ENCODE measurements at places on chromosomes 2 and 18. TPM values are rescaled to one million over a fixed set of nuclear protein-coding genes. Genes with fewer than 3 reads are reported as not detected.

FBLN7 gene
- total RNA-seq = 3.6 TPM

SATB2 gene
- total RNA-seq = 3.0 TPM

ASPRV1 gene
- 0.84 TPM for total RNA-seq

IL36A gene
- total RNA-seq = not detected

- peak; percentile 33 for DNase-seq
- H3K36me3 ChIP-seq = no peaks in the 10 kb centered on the region
- H3K27me3 ChIP-seq = no peaks in the 10 kb centered on the region
- no peak overlapping the region for H3K4me3 ChIP-seq
Observed at GRCh38 chr18:76558881-76559667, 64.0 kb upstream of the ZNF516 start.

DNA sequence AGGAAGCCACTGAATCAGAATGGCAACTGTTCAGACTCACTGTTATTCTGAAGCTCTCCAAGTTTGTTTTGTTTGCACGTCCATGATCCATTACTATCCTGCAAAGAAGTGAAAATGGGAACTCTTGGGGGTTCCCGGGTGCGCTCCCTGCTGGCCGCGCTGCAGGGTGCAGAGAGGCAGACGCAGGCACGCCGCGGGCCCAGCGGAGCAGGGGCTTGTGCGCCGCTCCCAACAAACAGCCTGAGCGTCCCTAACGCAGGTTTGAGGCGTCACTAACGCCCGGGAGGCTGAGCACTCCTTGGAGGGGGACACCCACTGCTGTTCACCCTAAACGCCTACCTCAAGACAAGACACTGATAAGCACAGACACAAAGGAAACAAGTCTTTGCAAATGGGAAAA, 14.3 kb upstream of the PIEZO2 start:
- H3K27ac ChIP-seq = no peak overlapping the region
- no peaks in the 10 kb centered on the region for H3K4me1 ChIP-seq
- DNase-seq = peak; percentile 79

DNA sequence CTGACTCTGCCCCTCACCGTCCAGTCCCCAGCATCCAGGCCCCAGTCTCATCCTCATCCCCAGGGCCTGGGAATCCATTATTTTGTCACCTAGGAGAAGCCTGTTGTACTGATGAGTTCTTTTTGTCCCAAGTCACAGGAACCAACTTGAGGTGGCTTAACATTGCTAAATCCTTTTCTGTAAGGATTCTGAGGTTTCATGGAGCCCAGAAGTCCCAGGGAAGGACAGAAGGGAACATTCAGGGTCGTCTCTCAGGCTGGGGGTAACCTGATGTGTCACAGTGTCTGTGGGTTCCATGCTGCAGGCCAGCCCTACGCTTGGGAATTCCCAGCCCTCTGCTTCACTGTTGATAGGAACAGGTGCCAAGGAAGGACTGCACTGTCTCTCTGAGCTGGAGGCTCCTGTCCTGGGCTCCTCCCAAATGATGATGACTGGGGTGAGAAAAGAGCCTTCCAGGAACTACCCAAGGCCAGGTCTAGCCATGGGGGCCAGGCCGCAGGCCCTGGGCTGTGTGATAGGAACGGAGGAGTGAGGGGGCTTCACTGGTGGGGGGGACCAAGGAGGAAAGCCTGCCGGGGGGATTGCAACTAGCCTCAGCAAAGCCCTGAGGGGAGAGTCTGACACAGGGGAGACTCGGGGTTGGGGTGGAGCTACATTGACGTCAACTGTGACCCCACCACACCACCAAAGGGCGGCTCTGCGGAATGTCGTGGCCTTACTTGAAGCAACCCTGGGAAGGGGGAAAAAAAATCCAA, 145.7 kb downstream of the SMAD7 start:
- peak; percentile 32 for DNase-seq
- H3K27me3 ChIP-seq = no peaks in the 10 kb centered on the region
- no peak overlapping the region for H3K27ac ChIP-seq
- no peak overlapping the region for H3K4me3 ChIP-seq
- H3K36me3 ChIP-seq = peaks cover 17% of the 10 kb centered on the region

DNA sequence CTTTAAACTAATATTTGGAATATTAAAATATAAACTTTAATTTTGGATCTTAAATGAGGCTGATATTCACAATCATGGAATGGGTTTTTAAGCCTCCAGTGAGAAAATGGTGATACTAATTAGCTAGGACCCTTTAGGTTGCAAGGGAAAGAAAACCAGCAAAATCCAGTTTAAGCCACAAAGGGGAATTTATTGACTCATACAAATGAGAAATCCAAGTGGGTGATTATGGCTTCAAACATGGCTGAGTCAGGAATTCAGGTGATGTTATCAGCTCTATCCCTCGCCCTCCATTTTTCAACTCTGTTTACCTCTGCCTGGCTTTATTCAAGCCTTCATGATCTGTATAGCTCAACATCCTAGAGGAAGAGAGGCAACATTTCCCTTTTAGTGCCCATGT, 75.3 kb upstream of the DLX2 start:
- peaks cover 9% of the 10 kb centered on the region for H3K27me3 ChIP-seq
- DNase-seq = no peak
- H3K4me1 ChIP-seq = no peaks in the 10 kb centered on the region
- no peaks in the 10 kb centered on the region for H3K36me3 ChIP-seq
- H3K4me3 ChIP-seq = no peak overlapping the region

GRCh38 chr2:126749537-126749936, 93.6 kb downstream of the GYPC start:
- no peak for DNase-seq
- no peak overlapping the region for H3K4me3 ChIP-seq
- no peaks in the 10 kb centered on the region for H3K27me3 ChIP-seq
- H3K4me1 ChIP-seq = peaks cover 3% of the 10 kb centered on the region
- no peak overlapping the region for H3K27ac ChIP-seq
- no peaks in the 10 kb centered on the region for H3K36me3 ChIP-seq

DNA sequence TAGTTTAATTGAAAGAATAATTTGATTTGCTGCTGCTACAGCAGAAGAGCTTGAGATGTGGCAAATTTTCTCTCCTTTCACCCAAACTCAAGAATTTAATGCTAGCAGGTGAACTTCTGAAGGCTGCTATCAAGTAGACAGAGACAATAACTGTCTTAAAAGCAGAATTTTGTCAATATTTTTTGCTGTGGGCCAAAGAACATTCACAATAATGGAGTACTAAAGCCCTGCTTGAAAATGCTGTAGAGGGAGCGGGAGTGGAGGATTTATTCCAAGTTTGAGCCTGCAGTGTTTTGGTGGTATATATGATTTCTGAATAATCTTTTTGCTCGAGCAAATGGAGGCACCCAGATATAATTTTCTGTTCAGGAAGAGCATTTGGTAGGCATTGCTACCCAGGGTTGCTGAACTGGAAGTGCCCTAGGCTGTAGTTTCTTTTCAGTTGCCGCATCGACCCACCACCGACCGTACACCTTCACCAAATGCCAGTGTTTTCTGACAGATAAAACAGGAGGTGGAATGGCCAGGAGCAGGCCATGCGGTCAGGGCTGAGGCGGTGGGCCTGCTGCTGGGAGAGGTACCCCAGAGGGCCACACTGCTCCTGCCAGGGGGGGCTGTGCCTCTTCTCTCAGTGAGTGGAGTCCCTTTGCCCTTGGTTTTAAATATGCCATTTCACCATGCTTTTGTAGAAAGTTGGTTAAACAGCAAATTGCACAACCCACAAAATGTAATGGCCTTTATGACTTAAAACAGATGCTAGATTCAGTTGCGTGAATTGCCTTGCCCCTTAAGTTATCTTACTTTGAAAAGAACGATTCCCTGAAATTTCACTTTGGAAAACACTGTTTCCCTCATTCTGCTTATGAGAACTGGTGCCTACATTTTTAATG, 36.4 kb downstream of the TSHZ1 start:
- H3K4me3 ChIP-seq = no peak overlapping the region
- no peak overlapping the region for H3K27ac ChIP-seq
- no peaks in the 10 kb centered on the region for H3K4me1 ChIP-seq
- H3K27me3 ChIP-seq = no peaks in the 10 kb centered on the region
- no peaks in the 10 kb centered on the region for H3K36me3 ChIP-seq

DNA sequence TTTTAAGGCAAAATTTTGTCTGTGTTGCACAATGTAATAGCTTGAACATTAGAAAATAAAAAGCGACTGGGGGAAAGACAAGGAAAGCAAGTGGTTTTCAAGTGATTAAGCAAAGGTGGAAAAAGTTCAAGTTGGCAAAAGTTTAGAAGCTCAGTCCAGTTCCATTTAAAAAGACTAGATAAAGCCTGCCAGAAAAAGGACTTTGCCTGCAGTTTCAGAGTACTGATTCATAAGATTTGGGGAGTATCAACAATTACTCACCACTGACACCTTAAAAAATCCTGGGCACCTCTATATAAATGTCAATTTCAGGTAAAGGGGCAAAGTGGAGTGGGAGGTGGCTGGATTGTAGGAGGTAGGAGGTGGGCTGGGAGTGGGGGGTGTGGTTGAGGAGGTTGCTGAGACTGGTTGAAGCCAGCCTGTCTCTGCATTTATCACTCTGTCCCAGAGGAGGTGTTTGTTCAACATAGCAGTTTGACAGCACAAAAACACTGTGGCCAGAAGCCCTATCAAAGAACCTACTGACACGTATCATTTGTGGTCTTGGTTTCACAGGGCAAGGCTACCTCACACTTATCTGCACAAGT, 14.6 kb downstream of the ZEB2 start:
- peak overlapping the region; percentile 18 for H3K27ac ChIP-seq
- peak; percentile 63 for DNase-seq
- peaks cover 10% of the 10 kb centered on the region for H3K4me1 ChIP-seq
- peaks cover 89% of the 10 kb centered on the region for H3K27me3 ChIP-seq

GRCh38 chr2:194822657-194823056, 834.4 kb upstream of the SLC39A10 start:
- no peak for DNase-seq
- H3K4me3 ChIP-seq = no peak overlapping the region
- H3K27ac ChIP-seq = no peak overlapping the region

DNA sequence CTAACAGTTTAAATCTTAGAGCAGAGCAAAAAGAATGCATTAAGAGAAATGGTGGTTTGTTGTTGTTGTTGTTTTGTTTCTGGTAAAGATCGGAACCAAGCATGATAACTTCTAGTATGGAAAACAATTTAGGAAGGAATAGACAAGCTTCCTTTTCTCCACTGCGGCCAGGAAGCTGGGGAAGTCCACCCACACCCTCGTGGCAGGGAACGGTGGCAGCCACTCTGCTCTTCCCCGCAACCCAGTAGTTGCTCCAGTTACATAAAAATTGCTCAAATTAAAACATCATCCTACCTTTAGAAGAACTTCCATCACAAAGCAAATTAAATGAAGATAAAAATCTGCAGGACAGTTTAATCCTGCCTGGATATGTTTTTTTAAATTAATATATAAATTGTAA, 113.0 kb downstream of the RBMS1 start:
- DNase-seq = no peak
- H3K27ac ChIP-seq = no peak overlapping the region
- no peaks in the 10 kb centered on the region for H3K36me3 ChIP-seq
- peaks cover 27% of the 10 kb centered on the region for H3K4me1 ChIP-seq
- no peaks in the 10 kb centered on the region for H3K27me3 ChIP-seq

- no peaks in the 10 kb centered on the region for H3K36me3 ChIP-seq
Observed at GRCh38 chr18:31245820-31246219, 72.1 kb upstream of the DSG1 start.

- no peaks in the 10 kb centered on the region for H3K36me3 ChIP-seq
- no peak for DNase-seq
- no peaks in the 10 kb centered on the region for H3K27me3 ChIP-seq
- H3K27ac ChIP-seq = no peak overlapping the region
- H3K4me3 ChIP-seq = no peak overlapping the region
Observed at GRCh38 chr18:66046032-66046602, 295.3 kb downstream of the CDH7 start.

DNA sequence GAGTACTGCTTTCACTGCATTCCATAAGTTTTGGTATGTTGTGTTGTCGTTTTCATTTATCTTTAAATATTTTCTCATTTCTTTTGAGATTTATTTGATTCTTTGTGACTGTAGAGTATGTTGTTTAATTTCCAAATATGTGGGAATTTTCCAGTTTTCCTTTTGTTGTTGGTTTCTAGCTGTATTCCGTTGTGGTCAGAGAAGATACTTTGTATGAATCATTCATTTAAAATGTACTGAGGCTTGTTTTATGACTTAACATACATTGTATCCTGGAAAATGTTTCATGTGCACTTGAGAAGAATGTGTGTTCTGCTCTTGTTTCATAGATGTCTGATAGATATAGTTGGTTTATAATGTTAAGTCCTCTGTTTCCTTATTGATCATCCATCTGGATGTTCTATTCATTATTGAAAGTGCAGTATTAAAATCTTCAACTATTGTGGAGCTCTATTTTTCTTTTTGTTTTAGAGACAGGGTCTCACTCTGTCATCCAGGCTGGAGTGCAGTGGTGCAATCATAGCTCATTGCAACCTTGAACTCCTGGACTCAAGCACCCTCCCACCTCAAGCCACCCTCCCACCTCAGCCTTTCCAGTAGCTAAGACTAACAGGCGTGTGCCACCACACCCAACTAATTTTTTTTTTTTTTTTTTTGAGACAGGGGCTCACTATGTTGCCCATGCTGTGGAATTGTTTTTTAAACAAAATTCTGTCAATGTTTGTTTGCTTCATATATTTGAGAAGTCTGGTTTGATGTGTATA, 96.8 kb downstream of the TAF4B start:
- DNase-seq = no peak
- no peaks in the 10 kb centered on the region for H3K36me3 ChIP-seq
- H3K27ac ChIP-seq = no peak overlapping the region
- H3K4me3 ChIP-seq = no peak overlapping the region

GRCh38 chr2:232094201-232094600, 132.7 kb downstream of the DIS3L2 start:
- H3K27me3 ChIP-seq = no peaks in the 10 kb centered on the region
- DNase-seq = peak; percentile 50
- peaks cover under 1% of the 10 kb centered on the region for H3K4me1 ChIP-seq
- peaks cover 3% of the 10 kb centered on the region for H3K36me3 ChIP-seq

- peak overlapping the region; percentile 70 for H3K27ac ChIP-seq
- DNase-seq = peak; percentile 68
Observed at GRCh38 chr2:30421604-30422443, 25.2 kb upstream of the LCLAT1 start.

GRCh38 chr2:11865805-11866204, 119.4 kb downstream of the LPIN1 start:
- H3K4me1 ChIP-seq = peaks cover 11% of the 10 kb centered on the region
- no peak overlapping the region for H3K4me3 ChIP-seq
- H3K36me3 ChIP-seq = no peaks in the 10 kb centered on the region
- H3K27ac ChIP-seq = no peak overlapping the region

GRCh38 chr18:49020621-49021021, 69.9 kb upstream of the SMAD7 start:
- H3K27ac ChIP-seq = no peak overlapping the region
- no peaks in the 10 kb centered on the region for H3K4me1 ChIP-seq
- H3K27me3 ChIP-seq = no peaks in the 10 kb centered on the region
- DNase-seq = peak; percentile 55

DNA sequence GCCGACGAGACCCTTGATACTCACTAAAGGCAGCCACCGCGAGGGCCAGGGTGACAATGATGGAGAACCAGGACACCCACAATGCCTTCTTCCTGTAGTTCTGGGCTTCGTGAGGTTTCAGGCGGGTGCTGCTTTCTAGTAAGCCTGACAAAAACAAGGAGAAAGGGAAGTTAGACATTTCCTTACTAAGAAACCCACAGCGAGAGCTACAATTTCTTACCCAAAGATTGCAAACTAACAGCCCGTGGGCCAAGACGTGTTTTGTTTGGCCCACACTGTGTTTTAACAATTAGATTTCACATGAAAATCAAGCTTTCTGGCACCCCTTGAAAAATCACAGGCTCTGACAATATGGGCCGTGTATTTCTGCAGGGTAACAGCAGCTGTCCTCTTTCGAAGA, 5.6 kb downstream of the TMEM163 start:
- no peak overlapping the region for H3K4me3 ChIP-seq
- no peaks in the 10 kb centered on the region for H3K36me3 ChIP-seq
- H3K4me1 ChIP-seq = no peaks in the 10 kb centered on the region

GRCh38 chr2:210561475-210561874, 5.1 kb downstream of the CPS1 start:
- no peaks in the 10 kb centered on the region for H3K36me3 ChIP-seq
- H3K27me3 ChIP-seq = no peaks in the 10 kb centered on the region
- H3K4me3 ChIP-seq = no peak overlapping the region
- no peak for DNase-seq
- H3K27ac ChIP-seq = no peak overlapping the region
- no peaks in the 10 kb centered on the region for H3K4me1 ChIP-seq
